Chondrocyte (in vitro differentiated cells): ENCODE measurements at places on chromosomes 3 and 15. TPM values are rescaled to one million over a fixed set of nuclear protein-coding genes. Genes with fewer than 3 reads are reported as not detected.

GRCh38 chr15:43919540-43920253, 92.9 kb downstream of the WDR76 start:
- no peak for DNase-seq

DNA sequence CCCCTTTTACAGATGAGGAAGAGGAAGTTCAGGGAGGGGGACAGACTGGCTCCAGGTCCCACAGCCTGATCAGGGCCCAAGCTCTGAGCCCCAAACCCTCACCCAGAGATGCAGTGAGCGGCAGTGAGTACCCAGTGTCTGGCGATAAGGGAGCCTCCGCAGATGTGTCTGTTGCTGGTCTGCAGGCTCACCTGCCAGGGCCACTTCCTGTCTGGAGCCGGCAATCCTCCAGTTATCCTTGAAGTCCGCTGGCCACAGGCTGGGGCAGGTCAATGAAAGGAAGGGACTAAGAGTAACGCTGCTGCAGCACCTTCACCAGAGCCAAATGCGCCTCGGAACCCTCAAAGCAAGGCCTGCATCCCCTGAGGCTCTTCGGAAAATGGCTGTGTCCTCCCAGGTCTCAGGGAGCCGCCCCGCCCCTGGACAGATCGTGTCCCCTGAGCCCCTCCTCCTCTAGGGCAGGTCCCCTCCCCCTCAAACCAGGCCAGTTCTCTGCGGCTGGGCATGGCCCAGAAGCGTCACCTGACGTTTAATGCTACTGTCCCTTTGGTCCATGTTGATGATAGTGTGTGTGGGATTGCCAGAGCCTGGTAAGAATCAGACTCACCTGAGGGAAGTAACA, 51.5 kb downstream of the MYL3 start:
- DNase-seq, result no peak

Gene STRIT1
- not detected in 3 replicates for total RNA-seq

DNA sequence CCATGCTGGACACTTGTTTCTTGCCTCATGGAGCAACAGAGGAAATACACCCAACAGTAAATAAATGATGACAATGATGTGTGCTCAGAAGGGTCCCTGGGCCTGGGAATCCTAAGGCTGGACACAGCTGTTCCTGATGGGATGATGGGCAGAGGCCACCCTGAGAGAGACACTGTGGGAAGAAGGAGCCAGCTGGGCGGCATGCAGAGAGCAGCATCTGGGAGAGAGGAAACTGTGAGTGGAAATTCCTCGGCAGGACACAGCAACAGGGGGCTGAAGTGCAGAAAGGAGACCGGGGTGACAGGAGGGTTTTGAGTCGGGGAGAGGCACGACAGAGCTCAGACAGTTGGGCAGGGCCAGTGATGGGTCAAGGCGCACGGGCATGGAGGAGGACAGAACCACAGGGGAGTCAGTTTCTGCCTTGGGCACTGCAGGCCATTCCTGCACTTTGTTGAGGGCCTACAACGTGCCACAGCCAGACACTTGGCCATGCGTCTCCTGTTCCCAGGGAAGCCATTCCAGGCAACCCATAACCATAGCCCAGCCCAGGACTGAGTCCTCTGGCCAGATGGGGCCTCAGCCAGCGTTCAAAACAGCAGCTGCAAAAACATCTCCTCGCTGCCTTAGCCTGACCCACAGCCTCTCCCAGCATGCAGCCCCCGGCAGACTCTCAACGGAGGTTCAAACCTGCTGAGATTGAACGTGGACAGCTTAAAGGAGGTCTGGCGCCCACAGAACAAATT, 36.7 kb upstream of the SLC6A1 start:
- DNase-seq, result no peak

DNA sequence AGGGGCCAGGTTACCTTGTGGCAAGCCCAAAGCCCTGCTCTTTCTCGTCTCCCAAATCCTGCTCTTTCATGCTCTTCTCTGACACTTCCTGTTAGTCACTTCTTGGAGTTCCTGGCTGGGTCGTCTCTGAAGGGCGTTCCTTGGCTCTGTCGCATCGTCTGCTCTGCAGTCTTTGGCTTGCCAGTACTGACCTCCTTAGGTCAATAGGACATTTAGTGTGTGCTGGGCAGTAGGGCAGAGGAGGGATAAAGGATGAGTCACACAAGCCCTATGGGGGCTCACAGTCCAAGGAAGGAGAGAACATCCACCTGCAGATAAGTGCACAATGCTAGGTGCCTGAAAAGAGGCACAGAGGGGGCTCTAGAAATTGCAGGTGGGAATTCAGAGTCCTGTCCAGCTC, 87.5 kb downstream of the FAM43A start:
- DNase-seq, result no peak

DNA sequence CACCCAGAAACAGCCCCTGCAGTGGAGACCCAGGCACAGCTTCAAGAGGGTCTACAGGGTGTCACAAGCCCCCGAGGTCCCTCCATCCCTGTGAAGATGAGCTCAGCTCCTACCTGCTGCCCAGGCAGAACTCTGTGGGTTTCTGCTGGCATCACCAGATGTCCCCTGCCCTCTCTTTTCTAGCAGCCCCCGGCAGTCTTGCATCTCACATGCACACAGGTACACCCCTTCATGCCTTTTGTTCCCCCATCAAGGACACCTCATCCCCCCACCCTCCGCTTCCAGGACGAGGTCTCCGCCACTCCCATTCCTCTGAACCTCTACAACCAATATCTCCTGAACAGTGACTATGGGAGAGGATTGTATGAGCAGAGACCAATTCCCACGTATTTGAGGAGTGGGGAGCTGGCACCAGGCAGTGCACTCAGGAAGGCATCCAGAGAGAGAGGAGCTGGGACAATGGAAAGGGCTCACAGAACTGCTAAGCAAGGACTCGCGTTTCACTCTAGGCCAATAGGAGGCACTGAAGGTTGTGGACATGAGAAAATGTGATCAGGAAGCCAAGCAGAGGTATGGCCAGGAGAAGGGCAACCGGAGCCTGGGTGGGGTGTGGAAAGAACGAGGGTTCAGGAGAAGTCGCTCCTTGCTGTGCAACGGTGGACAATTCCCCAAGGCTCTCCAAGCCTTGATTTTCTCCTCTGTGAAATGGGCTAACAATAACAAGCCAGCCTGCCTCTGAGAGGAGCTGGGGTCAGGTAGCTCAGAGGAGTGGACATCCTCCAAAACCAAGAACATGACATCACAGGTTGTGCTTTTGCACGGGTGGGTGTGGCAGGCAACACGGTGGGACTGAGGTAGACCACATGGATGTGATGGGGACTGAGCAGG, 115.2 kb downstream of the CHSY1 start:
- DNase-seq, result no peak

DNA sequence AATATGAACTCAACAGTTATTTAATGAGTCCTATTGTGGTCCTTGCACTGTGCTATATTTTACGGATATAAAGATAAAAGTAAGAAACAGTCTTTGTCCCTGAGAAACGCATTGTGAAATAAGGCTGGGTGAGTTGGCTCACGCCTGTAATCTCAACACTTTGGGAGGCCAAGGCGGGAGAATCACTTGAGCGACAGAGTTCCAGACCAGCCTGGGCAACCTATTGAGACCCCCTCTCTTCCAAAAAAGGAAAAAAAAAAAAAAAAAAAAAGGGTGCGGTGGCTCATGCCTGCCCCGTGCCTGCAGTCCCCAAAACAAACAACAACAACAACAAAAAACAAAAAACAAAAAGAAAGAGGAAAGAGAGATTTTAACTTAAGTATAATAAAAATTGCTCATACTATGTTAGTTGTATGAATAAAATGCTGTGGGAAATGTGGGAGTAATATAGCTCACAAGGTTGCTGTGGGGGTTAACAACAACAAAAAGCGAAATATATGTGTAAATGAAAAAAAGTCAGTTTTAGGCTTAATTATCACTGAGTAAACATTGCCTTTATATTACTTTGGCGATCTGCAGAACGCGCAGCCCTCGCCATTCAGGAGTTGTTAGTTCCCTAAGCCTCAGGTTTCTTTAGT, 461 bp upstream of the FNDC3B start:
- no peak for DNase-seq

Gene COPB2
- 180 to 275 TPM (median 185 TPM) in 3 replicates for total RNA-seq
